ENCODE measurements at places on chromosomes 11 and 22. TPM values are rescaled to one million over a fixed set of nuclear protein-coding genes. Genes with fewer than 3 reads are reported as not detected.

- DNase-seq = peak; percentile 79
Observed at GRCh38 chr11:134139873-134140331, 71.0 kb downstream of the JAM3 start.

GRCh38 chr11:74683279-74683871 lies 47.9 kb downstream of the CHRDL2 start:
- no peak for DNase-seq

DNA sequence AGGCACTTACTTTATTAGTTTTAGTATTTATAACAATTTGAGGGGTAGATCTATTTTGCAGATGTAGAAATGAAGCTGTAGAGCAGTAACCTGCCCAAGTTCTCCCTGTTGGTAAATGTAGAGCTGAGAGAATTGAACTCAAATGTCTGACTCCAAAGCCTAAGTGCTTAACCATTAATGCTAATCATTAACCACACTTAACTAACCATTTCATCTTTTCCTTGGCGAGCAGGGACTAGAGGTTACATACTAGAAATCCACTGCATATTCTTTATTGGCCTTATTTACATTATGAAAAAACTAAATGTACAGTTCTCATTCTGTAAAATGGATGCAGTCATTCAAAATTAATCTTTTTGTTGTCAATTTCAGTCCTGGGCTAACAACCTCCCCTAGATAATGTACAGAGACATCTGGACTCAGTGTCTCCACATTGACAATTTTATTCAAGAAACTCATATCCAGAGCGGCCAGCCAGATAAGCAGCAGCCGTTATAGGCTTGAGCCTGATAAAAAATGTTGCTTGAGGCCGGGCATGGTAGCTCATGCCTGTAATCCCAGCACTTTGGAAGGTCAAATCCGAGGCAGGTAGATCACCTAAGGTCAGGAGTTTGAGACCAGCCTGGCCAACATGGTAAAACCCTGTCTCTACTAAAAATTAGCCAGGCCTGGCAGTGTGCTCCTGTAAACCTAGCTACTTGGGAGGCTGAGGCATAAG lies 76.7 kb upstream of the PICALM start:
- DNase-seq = peak; percentile 93

DNA sequence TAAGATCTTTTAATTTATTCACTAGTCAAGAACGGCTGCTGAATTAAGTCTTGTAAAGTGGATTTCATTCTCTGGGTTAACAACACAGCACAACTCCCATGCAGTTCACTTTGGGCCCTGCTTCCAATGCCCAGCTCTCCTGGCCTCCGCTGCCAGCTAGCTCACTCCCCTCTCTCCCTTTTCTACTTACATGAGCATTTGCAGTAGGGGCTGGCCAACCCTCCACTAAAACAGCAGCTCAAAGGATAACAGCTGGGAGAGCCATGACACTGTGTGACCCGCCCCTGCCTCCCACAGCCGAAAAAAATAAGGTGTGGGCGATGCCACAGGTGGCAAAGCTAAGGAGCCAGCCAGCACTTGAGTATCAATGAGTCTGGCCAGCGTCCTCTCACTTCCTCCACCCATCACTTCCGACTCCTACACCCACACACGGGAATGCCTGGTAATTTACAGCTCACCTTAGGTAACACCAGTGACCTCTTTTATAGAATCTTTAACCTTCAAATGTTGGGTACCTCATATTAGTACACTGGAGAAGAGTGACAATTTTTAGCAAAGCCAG lies 56.8 kb downstream of the DGCR2 start:
- DNase-seq = no peak

DNA sequence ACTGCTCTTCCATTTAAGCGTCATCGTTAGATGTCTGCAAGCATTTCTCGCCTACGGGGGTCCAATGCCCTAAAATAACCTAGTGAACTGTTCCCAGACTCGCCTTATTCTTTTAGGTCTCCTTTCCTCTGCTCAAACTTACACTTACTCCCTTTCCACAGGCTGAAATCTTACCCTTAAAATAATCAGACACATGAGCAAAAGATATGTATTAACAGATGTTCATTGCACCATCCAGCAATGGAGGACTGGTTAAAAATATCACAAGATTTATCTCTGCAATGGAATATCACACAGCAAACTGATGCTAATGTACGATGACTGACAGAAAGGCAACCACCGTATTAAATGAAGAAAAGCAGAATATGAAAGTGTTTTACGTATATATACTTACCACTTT lies 1.6 kb upstream of the CSTF3 start:
- no peak for DNase-seq

DNA sequence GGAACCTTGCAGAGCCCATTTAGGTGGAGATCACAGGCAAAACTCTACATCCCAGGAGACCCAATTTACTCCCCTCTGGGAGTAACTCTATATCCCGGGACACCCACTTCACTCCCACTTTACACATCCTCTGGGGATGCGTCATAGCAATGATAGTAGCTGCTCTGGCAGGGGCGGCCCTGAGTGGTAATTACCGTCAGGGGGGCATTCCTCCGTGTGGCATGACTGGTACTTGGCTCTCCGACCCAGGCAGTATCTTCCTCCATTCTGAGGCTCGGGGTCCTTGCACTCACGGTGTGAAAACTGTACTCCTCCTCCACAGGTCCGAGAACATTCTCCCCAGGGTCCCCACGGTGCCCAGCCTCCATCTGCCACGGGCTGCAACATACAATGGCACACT lies 17.2 kb downstream of the ADAMTS8 start:
- DNase-seq = no peak

GRCh38 chr11:75527938-75528735 lies 2.4 kb upstream of the GDPD5 start:
- peak; percentile 61 for DNase-seq

- peak; percentile 47 for DNase-seq
Observed at GRCh38 chr11:46896719-46897406, 21.5 kb downstream of the LRP4 start.

DNA sequence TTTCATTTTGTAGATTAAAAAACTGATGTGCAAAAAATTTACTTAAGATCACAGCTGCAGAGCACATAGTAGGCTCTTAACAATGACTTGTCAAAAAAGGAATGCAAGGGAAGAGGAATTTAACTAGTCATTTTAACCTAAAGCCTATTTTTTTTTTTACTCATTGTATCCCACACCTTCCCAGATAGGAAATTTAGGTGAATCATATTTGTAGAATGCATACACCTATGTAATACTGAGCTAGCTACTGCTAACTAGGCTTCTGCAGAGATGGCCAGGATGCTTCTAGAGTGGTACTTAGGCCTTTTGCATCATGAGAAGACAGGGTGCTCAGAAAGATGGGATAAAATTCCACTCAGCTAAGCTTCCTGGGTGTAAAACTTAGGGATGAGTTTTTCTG lies 387.3 kb downstream of the AASDHPPT start:
- DNase-seq = no peak

- DNase-seq = no peak
Observed at GRCh38 chr11:43119275-43119970, 192.4 kb upstream of the API5 start.

DNA sequence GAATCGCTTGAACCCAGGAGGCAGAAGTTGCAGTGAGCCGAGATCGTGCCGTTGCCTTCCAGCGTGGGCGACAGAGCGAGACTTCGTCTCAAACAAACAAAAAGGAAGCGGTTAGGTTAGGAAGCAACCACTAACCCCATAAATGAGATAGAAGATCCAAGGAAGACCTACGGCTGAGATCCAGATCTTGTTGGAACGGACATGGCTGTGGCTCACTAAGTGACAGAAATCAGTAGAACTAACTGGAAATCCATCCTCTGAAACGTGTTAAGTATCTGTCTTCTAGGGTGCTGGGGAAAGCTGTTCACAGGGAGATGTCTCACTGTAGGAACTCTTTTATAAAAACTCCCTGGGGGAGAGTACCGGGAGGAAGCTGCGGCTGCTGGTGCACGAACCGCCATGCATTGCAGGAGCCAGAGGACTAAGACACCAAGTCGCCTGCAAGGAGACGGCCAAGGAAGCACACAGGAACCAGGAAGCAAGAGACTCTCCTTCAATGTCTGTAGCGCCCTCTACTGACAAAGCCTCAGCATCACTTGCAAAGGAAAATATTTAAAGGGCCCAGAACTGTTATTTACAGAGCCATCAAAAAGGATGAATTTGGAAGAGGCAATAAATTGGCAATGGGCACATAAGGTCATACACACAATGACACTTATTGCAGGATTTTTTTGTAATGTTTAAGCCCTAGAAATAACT lies 16.9 kb upstream of the SPTY2D1 start:
- peak; percentile 53 for DNase-seq

DNA sequence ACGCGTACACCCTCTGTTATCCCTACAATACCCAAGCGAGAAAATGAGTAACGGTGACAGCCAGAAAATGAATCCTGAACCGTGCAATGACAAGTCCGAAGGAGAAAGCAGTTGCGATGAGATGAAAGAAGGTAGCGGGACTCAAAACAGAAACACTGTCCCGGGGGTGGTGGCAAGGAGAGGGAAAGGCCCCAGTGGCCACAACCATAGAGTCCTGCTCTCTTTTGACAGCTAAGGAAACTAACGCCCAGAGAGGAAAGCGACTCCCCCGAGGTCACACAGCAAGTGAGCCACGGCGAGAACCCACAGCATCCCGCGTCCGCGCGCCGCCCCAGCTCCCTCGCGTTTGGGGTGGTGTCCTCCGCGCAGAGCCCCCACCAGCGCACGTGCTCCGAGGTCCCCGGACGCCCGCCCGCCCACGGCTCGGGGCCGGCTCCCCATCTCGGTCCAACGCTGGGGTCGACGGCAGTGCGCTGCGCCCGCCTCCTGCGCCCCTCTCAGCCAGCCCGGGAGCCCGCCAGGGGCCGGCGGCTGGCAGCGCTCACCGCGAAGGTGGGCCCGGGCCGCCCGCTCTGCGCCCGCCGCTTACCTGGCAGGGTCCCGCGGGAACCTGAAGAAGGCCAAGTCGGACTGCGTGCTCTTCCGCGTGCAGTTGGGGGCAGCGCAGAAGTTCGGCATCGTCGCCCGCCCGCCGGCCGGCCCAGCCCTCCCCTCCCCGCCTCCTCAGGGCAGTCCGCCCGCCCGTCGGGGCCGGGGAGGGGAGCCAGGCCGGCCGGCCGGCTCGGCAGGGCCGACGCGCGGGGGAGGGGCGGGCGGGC lies 564 bp downstream of the THAP12 start:
- no peak for DNase-seq

DNA sequence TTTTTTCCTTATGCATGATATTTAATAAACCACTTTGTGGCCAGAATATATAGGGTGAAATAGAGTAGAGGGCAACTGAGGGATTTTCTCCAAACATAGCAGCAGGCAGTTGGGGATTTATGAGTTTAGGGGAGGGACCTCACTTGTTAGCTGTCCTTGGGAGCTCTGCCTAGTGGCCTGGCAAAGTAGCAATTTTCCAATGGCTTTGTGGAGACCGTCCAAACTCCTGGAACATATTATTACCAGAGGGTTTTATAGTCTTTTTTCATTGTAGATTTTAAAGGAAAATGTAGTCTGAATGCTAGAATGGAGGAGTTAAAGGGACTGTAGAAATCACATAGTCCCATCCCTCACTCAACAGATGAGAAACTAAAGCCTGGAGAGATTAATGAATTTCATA lies 32.3 kb downstream of the AMOTL1 start:
- no peak for DNase-seq

DNA sequence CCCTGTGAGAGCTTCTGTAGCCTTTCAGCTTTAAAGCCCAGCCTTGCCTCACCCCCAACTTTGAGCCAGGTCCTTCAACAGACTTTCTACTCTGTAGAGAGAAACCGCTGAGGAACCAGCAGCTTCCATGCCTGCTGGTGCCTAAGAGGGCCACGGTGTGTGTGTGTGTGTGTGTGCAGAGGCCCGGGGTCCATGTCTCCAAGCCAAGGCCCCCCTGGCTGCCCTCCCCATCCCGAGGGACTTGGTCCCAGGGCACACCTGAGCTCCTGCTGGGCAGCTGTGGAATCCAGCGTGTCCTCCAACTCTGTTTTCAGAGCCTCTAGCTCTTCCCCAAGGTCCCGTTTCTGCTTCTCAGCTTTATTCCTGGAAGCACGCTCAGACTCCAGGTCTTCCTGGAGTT lies 42.3 kb downstream of the APOL1 start:
- DNase-seq = no peak

DNA sequence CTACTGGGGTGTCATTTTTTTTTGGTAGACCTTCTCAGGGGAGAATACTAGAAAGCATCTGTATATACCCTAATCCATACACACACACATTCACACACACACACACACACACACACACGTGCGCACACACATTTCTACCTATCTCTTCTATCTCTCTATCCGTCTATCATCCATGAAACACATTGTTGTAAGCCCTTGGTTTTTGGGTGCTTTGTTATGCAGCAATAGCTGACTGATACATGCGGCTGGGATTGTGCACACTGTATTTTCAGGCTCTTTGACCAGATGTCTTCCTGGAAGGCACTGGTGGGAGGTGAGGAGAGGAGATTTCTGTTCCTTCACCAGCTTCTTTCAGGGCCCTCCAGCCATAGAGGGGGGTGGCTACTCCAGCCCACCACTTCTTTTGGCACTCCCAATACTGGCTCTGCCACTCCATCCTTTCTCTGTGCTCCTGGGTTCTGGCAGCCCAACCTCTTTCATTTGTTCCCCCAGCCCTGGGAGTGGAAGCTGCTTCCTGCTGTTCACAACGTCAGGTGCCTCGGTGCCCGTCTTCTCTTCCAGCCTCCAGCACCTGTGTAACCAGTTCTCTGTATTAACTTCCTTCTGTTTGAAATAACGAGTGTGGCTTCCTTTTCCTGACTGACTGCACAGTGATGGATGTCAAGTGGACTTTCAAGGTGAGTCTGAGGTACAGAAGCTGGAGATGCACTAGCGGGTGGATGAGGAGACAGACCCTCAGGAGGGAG lies 12.4 kb upstream of the MUC2 start:
- DNase-seq = no peak

GTSE1 gene
- 3.3 TPM for total RNA-seq

C11orf16 gene
- not detected for total RNA-seq

ADORA2A gene
- 0.80 TPM for total RNA-seq

OR4D5 gene
- total RNA-seq = not detected

CD248 gene
- not detected for total RNA-seq

CCDC117 gene
- total RNA-seq = 20.6 TPM

OR6X1 gene
- total RNA-seq = not detected

PRR33 gene
- not detected for total RNA-seq

GLB1L3 gene
- total RNA-seq = not detected

TRIM64 gene
- not detected for total RNA-seq

KREMEN1 gene
- 7.5 TPM for total RNA-seq

MS4A15 gene
- total RNA-seq = not detected

ASCL2 gene
- total RNA-seq = not detected

OR10G4 gene
- total RNA-seq = not detected

NXPE1 gene
- total RNA-seq = not detected

MS4A6E gene
- total RNA-seq = not detected

EMID1 gene
- 0.35 TPM for total RNA-seq

Measured in renal cortical epithelial cell (primary cell).